Stomach (tissue), 19 donors: ENCODE measurements at places on chromosomes 1 and 21. TPM values are rescaled to one million over a fixed set of nuclear protein-coding genes. Genes with fewer than 3 reads are reported as not detected.

Gene IL12RB2
- 1.2 TPM for total RNA-seq

Gene S100A14
- total RNA-seq, result 27.2 TPM

Gene SMCP
- total RNA-seq, result not detected

Gene CTSK
- total RNA-seq, result 49.8 TPM

Gene CFAP57
- not detected for total RNA-seq

Gene JAM2
- total RNA-seq, result not detected

Gene RGS7
- 1.8 TPM for total RNA-seq

Gene TRPM2
- total RNA-seq, result 1.3 TPM

Gene PCBP3
- total RNA-seq, result 10.9 TPM

DNA sequence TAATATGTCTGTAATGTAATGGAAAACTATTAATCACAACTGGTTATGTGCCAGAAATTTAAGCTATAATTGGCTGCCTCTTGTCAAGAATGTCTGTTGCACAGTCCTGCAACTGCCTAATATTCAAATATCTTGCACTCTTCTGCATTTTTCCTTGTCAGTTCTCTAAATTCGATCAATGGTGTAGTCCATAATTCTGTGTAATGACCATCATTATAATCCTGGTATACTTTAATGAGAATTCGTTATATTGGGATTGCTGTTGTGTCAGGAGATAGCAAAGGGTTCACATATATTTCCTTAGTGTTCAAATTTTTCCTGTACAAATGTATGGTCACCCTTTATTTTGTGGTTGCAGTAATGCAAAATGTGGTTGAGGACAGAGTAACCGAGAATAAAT is 4.8 kb downstream of the NTNG1 start:
- H3K36me3 ChIP-seq, result no peaks in the 10 kb centered on the region
- H3K4me3 ChIP-seq, result no peak overlapping the region
- DNase-seq, result no peak
- H3K27ac ChIP-seq, result no peak overlapping the region
- H3K4me1 ChIP-seq, result peaks cover 16% of the 10 kb centered on the region

- no peaks in the 10 kb centered on the region for H3K36me3 ChIP-seq
- no peak for DNase-seq
- no peak overlapping the region for H3K4me3 ChIP-seq
- no peaks in the 10 kb centered on the region for H3K27me3 ChIP-seq
These were observed 235.2 kb upstream of the IRF2BP2 start for GRCh38 chr1:234845097-234845660.

DNA sequence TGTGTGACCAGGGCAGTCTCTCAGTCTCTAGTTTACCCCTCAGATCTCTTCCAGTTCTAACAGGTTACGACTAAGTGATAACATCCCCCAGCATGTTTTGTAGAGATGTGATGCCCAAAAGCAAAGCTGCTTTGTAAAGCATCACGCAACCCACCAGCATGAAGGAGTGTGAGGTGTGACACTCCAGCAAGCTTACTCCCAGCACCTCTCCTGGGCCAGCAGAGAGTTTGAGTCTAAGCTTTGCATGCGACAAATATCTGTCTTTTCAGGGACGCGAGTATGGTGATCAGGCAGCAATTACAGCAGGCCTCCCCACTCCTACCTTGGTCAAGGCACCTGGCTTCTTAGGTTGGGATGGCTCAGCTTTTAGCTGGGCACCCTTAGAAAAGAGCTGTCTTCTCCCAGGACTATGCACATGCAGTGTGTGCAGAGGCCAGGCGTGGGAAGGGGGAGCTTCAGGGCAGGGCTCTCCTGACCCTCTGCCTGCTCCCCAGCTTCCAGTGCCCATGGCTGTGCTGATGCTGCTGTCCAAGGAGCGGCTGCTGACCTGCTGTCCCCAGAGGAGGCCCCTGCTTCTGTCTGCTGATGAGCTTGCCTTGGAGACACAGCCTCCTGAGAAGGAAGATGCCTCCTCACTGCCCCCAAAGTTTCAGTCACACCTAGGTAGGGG is 48.2 kb downstream of the ELK4 start:
- H3K27ac ChIP-seq, result peak overlapping the region; percentile 67
- peaks cover 37% of the 10 kb centered on the region for H3K4me1 ChIP-seq
- no peak for DNase-seq
- H3K36me3 ChIP-seq, result no peaks in the 10 kb centered on the region

DNA sequence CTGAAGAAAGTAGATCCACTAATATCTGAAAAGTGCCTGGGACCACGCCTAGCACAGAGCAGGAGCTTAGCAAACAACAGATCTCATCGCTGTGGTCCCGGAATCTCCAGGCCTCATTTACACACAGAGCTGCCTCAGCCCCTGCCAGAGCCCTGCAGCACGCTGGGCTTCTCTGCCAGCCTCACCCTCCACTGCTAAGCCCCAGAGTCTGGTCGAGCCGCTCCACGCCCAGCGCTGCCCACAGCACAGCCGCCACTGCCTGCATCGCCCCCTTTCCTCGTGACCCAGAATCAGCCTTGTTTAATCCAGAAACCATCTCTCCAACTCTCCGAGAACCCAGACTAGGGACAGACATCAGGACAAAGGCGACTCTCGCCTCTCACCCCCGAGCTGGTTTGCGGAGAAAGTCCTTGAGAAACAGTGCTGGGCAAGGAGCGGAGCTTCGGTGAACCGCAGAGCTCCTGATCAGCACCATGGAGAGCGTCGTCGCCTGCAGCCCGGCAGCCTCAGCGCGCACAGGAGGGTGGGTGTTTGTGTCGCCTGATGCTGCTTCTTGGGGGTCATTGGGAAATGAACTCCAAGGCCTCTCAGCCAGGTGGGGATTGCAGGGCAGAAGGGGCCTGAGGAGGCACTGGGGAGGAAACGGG is 145.1 kb downstream of the NPHP4 start:
- DNase-seq, result peak; percentile 76
- H3K27ac ChIP-seq, result no peak overlapping the region
- H3K4me1 ChIP-seq, result no peaks in the 10 kb centered on the region
- no peaks in the 10 kb centered on the region for H3K36me3 ChIP-seq

- H3K4me1 ChIP-seq, result peaks cover 57% of the 10 kb centered on the region
- H3K36me3 ChIP-seq, result no peaks in the 10 kb centered on the region
- H3K4me3 ChIP-seq, result peak overlapping the region; percentile 57
These were observed 831 bp upstream of the FOXD2 start for GRCh38 chr1:47436979-47437446.

- H3K27me3 ChIP-seq, result no peaks in the 10 kb centered on the region
- H3K4me3 ChIP-seq, result no peak overlapping the region
- no peaks in the 10 kb centered on the region for H3K36me3 ChIP-seq
These were observed 92.3 kb downstream of the ST6GALNAC5 start for GRCh38 chr1:76959556-76959955.

- no peak for DNase-seq
- peak overlapping the region; percentile 0 for H3K27ac ChIP-seq
- H3K27me3 ChIP-seq, result peaks cover 79% of the 10 kb centered on the region
- peak overlapping the region; percentile 49 for H3K4me3 ChIP-seq
- no peaks in the 10 kb centered on the region for H3K36me3 ChIP-seq
These were observed 6.5 kb downstream of the TAL1 start for GRCh38 chr1:47225430-47226100.

DNA sequence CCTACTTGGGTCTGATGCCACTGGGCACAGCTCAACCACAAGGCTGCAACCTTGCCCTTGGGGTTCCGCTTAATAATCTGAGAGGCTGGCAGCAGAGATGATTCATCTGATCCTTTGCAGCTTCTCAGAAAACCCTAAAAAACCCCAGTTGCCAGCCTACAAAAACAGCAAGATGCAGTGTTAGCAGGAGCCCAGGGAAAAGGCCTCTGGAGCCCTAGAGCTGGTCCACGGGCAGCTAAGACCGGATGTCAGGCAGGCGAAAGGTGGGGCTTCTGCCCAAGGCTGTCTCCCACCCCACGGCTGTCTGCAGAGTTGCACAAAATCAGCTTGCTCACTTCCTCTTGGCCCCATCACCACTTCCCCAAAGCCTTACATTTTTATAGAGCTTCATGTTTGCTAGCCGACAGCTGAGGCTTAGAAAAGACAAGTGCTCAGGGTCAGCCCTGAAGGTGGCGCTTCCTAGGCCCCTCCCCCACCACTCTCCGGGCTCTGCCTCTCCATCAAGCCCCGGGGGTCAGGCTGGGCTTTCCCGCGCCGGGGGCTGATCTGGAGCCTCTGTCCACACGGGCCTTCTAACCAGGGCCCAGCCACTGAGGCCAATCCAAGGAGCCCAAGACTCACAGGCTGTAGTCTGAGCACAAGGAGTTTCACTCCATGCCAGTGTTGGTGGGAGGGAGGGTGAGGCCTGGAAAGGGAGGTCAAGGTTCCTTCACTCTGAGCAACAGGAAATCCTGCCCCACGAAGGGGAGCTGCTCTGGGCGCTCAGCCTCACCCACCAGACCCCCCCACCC is 4.2 kb upstream of the ADORA3 start:
- DNase-seq, result peak; percentile 83
- H3K36me3 ChIP-seq, result no peaks in the 10 kb centered on the region
- H3K27ac ChIP-seq, result peak overlapping the region; percentile 91
- H3K4me1 ChIP-seq, result peaks cover 53% of the 10 kb centered on the region
- no peaks in the 10 kb centered on the region for H3K27me3 ChIP-seq

- H3K36me3 ChIP-seq, result no peaks in the 10 kb centered on the region
- DNase-seq, result peak; percentile 61
- H3K4me3 ChIP-seq, result no peak overlapping the region
- peaks cover 32% of the 10 kb centered on the region for H3K27me3 ChIP-seq
- peaks cover 62% of the 10 kb centered on the region for H3K4me1 ChIP-seq
- no peak overlapping the region for H3K27ac ChIP-seq
These were observed 914 bp upstream of the ADGRB2 start for GRCh38 chr1:31765041-31765467.

DNA sequence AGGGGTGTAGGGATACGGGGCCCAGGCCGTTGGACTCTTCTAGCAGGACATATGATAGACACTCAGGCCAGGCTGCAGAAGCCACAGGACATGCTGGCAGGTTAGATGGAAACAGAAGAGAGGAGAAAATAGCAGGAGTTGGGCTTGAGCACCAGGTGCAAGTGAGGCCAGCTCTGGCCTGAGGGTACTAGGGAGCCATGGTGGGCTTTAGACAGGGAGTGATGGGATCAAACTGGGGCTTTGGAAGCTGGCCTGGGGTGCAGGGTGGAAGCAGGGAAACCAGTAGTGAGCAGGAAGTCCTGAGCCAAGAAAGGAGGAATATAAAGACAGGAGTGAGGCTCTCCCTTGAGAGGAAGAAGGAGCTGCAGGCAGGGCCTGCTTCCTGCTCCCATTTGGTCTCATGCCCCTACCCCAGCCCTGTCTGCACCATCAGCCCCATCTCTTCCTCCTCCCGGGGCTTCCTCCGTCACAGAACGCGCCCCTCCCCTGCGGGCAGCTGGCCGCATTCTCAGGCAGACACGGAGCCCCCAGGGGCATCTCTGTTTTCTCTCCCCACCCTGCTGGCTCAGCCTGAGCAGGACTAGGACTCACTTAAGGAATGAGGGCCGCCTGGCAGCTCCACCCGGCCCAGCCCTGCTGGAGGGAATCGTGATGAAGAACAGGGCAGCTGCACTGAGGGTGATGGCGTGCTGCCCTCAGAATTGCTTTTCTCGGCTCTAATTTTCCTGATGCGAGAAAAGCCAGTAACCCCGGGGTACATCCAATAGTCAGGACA is 165.5 kb upstream of the TMEM51 start:
- no peak overlapping the region for H3K27ac ChIP-seq
- no peak overlapping the region for H3K4me3 ChIP-seq
- DNase-seq, result no peak
- H3K4me1 ChIP-seq, result no peaks in the 10 kb centered on the region

GRCh38 chr1:46657775-46658174 is 10.4 kb downstream of the ATPAF1 start:
- H3K27me3 ChIP-seq, result no peaks in the 10 kb centered on the region
- no peak overlapping the region for H3K27ac ChIP-seq
- H3K4me3 ChIP-seq, result no peak overlapping the region
- H3K4me1 ChIP-seq, result peaks cover 6% of the 10 kb centered on the region

GRCh38 chr1:29117381-29117780 is 6.3 kb downstream of the TMEM200B start:
- no peak overlapping the region for H3K4me3 ChIP-seq
- no peak overlapping the region for H3K27ac ChIP-seq
- peaks cover 19% of the 10 kb centered on the region for H3K27me3 ChIP-seq
- peaks cover 45% of the 10 kb centered on the region for H3K36me3 ChIP-seq
- no peak for DNase-seq

GRCh38 chr1:216464489-216464888 is 41.2 kb upstream of the USH2A start:
- H3K27me3 ChIP-seq, result no peaks in the 10 kb centered on the region
- no peak for DNase-seq
- no peaks in the 10 kb centered on the region for H3K36me3 ChIP-seq
- H3K27ac ChIP-seq, result no peak overlapping the region

DNA sequence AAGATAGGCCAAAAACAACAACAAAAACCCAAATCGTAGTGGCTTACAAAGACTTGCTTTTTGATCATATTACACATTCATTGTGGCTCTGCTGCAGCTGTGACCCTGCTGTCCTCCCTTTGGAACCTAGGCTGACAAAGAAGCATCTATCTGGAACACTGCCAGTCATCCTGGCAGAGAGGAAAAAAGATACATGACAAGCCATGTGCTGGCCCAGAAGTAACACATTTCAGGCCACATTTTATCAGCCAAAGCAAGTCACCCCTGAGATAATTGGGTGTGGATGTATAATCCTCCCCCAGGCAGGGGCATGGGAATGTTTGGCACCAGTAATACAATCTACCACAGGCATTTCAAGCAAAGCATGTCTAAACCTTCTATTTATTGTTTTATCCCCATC is 37.2 kb upstream of the AGO1 start:
- H3K36me3 ChIP-seq, result peaks cover 76% of the 10 kb centered on the region
- no peaks in the 10 kb centered on the region for H3K27me3 ChIP-seq
- no peak for DNase-seq

DNA sequence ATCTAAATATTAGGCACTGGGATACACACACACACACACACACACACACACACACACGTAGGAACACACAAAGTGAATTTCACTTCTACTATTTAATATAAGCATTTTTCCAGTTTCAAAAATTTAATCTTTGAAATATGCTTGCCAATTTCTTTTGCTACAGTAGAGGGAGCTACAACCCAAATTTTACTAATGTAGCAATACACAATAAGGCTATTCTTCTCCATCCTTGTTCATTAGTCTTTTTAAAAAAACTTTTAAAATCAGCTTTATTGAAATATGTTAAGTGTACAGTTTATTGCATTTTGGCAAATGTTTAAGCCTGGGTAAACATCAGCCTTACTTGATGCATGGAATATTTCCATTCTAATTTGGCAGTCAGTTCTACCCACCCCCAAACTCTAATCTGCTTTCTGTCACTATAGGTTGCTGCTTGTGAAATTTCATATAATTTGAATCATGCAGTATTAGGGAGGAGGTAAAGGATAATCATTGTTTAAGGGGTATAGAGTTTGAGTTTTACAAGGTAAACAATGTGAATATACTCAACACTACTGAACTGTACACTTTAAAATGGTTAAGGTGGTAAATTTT is 93.0 kb upstream of the TENT5C start:
- no peaks in the 10 kb centered on the region for H3K27me3 ChIP-seq
- H3K36me3 ChIP-seq, result peaks cover 8% of the 10 kb centered on the region
- H3K4me3 ChIP-seq, result no peak overlapping the region
- H3K27ac ChIP-seq, result no peak overlapping the region

- no peaks in the 10 kb centered on the region for H3K36me3 ChIP-seq
- H3K4me1 ChIP-seq, result no peaks in the 10 kb centered on the region
- no peak for DNase-seq
- H3K27me3 ChIP-seq, result no peaks in the 10 kb centered on the region
These were observed 419.0 kb upstream of the LRRC7 start for GRCh38 chr1:69148731-69149130.
